ENCODE measurements at places on chromosomes 12 and 14. TPM values are rescaled to one million over a fixed set of nuclear protein-coding genes. Genes with fewer than 3 reads are reported as not detected.

PLA2G1B gene
- not detected for polyA plus RNA-seq

KRT85 gene
- polyA plus RNA-seq = not detected

GPR132 gene
- polyA plus RNA-seq = 10.3 TPM

DNA sequence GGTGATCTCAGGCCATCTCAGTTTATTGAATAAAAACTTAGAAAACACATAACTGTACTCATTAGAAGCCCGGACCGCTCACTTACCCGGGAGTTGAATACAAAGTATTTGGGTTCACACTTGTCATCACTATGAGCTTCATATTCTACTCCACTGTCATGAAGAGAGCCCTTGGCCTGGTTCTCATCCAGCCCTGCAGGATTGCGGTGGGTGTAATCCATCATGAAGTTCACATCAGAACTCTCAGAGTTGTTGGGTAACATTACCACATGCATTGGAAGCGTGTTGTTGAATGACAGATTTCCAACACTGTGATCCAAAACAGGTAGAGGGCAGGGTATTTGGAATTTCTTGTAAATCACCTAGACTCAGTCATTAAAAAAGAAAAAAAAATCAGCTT lies 47.4 kb downstream of the SLC38A4 start:
- no peaks in the 10 kb centered on the region for H3K36me3 ChIP-seq
- no peak overlapping the region for H3K4me3 ChIP-seq
- no peak for DNase-seq
- no peaks in the 10 kb centered on the region for H3K4me1 ChIP-seq

DNA sequence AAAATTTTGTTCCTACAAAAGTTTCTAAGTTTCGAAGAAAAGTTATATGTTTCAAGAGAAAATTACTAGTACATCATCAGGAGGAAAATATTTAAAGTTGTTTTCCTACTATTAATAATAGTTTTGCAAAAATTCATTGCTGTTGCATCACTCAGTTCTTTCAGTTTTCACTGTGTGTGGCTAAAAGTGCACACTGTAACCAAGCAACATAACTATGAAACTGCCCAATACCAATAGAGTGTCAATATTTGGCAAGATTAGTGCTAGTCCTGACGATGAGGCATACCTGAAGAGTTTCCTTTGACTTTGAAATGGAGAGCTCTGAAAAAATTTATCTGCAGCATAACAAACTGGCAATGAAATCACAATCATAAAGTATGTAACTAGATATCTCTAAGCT lies 194.3 kb downstream of the CPNE8 start:
- no peak overlapping the region for H3K4me3 ChIP-seq
- no peak for DNase-seq
- no peaks in the 10 kb centered on the region for H3K27me3 ChIP-seq
- H3K36me3 ChIP-seq = peaks cover 1% of the 10 kb centered on the region
- peak overlapping the region; percentile 46 for H3K27ac ChIP-seq

OR6C2 gene
- polyA plus RNA-seq = not detected

GRCh38 chr12:118424884-118425283 lies 48.5 kb downstream of the SUDS3 start:
- H3K36me3 ChIP-seq = peaks cover 4% of the 10 kb centered on the region
- peaks cover 2% of the 10 kb centered on the region for H3K4me1 ChIP-seq
- no peak overlapping the region for H3K4me3 ChIP-seq
- H3K27me3 ChIP-seq = no peaks in the 10 kb centered on the region

- no peak for DNase-seq
- H3K4me1 ChIP-seq = no peaks in the 10 kb centered on the region
- H3K27me3 ChIP-seq = peaks cover 7% of the 10 kb centered on the region
- no peak overlapping the region for H3K27ac ChIP-seq
Measured at GRCh38 chr12:131208425-131208824, 254.7 kb downstream of the ADGRD1 start.

DNA sequence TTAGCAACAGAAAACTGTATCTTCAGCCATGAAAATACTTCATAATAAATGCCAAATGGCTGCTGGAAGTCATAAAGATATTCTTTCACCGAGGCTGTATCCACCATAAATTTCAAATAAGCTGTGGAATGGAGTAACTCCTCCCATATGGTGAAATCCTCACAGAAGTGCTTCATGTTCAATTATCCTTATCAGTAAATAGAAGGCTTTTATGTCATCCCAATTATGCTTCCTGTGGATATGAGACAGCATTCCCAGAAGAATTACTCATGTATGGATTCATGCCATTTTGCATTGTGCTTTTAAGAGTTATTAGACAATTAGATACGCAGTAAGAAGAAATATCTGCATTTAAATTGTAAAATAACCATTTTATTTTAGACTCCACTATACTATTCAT lies 99.0 kb downstream of the RTN1 start:
- DNase-seq = no peak
- H3K27me3 ChIP-seq = no peaks in the 10 kb centered on the region
- no peak overlapping the region for H3K4me3 ChIP-seq
- H3K36me3 ChIP-seq = no peaks in the 10 kb centered on the region

DNA sequence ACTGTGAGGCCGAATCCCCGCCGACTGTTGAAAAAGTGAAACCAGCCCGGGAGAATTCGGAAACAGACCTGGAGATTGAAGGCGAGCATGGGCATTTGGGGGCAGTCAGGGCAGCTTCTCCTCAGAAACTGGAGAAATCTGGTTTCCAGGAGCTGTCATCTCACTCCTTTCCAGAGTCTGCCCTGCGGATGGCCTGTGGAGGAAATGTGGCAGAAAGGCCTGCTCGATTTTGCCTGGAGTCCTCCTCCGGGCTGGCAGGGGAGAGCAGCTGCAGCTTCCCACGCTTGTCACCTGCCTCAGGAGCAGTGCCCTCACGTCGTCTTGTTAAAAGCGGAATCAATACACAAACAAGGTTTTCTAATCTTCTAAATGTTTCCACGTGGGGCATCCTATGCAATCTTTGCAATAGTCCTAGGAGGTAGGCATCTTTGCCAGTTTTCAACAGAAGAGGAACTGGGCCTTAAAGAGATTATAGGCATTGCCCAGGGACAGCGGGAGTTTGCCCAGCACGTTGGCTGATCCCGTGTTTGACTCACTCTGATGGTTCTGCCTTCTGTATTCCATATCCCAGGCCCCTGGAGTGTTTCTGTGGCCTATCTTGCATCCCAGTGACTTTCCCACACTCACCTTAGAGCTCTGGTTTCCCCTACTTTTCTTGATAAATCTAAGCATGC lies 2.3 kb downstream of the LRRC74A start:
- H3K27ac ChIP-seq = no peak overlapping the region
- no peak overlapping the region for H3K4me3 ChIP-seq
- no peaks in the 10 kb centered on the region for H3K4me1 ChIP-seq

DNA sequence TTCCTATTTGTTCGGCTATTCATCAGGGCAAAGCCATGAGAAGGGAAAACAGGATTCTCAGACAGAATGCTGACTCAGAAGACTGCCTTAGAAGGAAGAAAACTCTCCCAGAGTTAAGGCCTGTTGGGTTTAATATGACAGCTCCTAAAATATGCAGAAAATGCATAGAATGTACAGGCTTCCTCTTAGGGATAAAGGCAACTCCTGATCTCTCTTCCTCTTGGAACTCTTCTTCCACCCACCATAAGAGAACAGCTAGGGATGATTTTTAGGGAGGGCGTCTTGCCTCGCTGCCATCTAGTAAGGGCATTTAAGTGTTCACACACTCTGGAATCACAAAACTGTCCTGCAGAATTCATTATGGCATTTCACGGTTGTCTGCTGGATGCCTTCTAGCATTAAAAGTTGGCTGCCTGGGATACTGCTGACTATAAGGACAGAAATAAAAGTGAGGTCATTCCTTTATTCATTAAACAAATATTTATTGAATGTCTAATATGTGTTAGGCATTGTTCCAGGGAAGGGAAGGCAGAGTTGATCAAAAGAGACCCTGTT lies 73.7 kb downstream of the DCAF5 start:
- no peak for DNase-seq
- no peak overlapping the region for H3K4me3 ChIP-seq
- H3K36me3 ChIP-seq = peaks cover 27% of the 10 kb centered on the region

DNA sequence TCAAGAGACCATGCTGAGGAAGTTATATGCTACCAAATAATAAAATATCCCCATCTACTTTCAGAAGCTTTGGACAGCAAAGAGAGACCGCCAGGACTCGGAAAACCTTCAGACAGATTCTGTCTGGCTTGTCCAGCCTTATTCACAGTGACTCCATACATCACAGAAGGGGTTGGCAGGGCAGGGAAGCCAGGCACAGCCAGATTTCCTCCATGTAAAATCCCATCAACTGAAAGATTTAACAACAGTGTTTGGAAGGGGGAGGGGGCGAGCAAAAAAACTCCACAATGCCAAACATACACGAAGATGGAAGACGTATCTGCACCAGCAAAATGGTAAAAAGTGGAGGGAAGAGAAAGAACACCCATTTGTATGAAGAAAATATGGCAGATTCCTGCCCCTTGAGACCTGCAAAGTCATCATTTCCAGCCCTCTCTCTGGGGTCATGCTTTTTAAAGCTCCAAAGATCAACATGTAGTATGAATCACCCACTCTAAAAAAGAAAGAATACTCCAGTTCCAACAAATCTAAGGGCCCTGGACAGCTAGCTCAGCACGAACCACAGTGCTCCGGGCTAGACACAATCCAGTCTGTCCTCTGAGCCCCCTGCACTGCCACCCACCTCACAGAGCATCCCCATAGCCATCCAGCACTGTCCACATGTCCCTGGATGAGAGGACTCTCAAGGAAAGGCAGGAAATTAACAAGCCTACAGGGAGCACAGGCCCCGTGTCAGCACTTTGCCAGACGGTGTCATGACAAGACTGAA lies 116.4 kb downstream of the DICER1 start:
- H3K27ac ChIP-seq = no peak overlapping the region
- peaks cover 68% of the 10 kb centered on the region for H3K27me3 ChIP-seq
- no peaks in the 10 kb centered on the region for H3K36me3 ChIP-seq
- H3K4me3 ChIP-seq = no peak overlapping the region

GRCh38 chr12:60191676-60192359 lies 596.0 kb downstream of the SLC16A7 start:
- no peak overlapping the region for H3K4me3 ChIP-seq
- H3K27me3 ChIP-seq = no peaks in the 10 kb centered on the region
- no peaks in the 10 kb centered on the region for H3K4me1 ChIP-seq
- no peak for DNase-seq
- no peaks in the 10 kb centered on the region for H3K36me3 ChIP-seq
- no peak overlapping the region for H3K27ac ChIP-seq

- H3K4me3 ChIP-seq = no peak overlapping the region
- DNase-seq = no peak
- H3K36me3 ChIP-seq = peaks cover 8% of the 10 kb centered on the region
- no peaks in the 10 kb centered on the region for H3K27me3 ChIP-seq
- no peak overlapping the region for H3K27ac ChIP-seq
Measured at GRCh38 chr14:63972323-63972932, 119.6 kb downstream of the SYNE2 start.

SLC17A8 gene
- polyA plus RNA-seq = not detected

- no peaks in the 10 kb centered on the region for H3K27me3 ChIP-seq
- DNase-seq = no peak
- H3K36me3 ChIP-seq = no peaks in the 10 kb centered on the region
- H3K4me3 ChIP-seq = no peak overlapping the region
- no peak overlapping the region for H3K27ac ChIP-seq
Measured at GRCh38 chr12:129109174-129110001, 256.1 kb downstream of the GLT1D1 start.

LHX5 gene
- not detected for polyA plus RNA-seq

DNA sequence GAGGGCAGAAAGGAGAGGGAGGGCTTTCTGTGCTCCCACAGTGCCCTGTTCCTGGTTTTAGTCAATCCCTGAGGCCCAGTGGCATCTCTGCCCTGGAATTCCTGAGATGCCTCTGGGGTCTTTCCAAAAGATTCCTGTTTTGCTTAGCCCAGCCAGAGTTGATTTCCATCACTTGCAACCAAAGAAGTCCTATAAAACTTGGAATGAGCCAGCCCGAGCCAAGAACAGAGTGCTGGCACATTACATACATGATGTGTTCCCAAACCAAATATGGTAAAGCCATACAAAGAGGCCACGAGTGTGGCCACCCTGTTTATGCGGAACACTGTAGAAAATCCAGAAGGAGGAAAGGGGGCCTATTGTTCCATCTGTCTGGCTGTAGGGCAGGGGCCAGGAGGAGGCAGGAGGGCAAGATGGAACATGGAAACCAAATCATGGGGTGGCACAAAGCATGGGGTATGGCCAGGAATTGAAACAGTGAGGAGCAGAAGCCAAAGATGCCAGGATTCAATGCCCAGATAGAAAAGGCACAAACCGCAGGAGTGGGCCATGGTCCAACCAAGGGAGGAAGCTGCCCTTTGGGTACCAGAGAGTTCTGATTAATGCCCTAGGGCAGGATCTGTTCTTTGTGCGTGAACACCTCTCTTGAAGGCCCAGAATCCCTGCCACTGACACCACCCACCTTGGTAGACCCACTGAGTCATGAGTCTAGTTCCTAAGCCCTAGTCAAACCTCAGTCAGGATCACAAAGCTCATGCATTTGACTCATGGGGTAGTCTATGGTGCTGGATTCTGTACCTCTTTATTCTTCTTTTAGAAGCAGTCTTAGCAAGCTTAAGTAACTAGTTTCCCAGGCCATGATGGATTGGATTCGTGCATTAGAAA lies 75.2 kb downstream of the LRRC74A start:
- peaks cover 25% of the 10 kb centered on the region for H3K4me1 ChIP-seq
- H3K27me3 ChIP-seq = peaks cover 12% of the 10 kb centered on the region
- H3K4me3 ChIP-seq = no peak overlapping the region
- no peak overlapping the region for H3K27ac ChIP-seq
- H3K36me3 ChIP-seq = no peaks in the 10 kb centered on the region
- no peak for DNase-seq

DNA sequence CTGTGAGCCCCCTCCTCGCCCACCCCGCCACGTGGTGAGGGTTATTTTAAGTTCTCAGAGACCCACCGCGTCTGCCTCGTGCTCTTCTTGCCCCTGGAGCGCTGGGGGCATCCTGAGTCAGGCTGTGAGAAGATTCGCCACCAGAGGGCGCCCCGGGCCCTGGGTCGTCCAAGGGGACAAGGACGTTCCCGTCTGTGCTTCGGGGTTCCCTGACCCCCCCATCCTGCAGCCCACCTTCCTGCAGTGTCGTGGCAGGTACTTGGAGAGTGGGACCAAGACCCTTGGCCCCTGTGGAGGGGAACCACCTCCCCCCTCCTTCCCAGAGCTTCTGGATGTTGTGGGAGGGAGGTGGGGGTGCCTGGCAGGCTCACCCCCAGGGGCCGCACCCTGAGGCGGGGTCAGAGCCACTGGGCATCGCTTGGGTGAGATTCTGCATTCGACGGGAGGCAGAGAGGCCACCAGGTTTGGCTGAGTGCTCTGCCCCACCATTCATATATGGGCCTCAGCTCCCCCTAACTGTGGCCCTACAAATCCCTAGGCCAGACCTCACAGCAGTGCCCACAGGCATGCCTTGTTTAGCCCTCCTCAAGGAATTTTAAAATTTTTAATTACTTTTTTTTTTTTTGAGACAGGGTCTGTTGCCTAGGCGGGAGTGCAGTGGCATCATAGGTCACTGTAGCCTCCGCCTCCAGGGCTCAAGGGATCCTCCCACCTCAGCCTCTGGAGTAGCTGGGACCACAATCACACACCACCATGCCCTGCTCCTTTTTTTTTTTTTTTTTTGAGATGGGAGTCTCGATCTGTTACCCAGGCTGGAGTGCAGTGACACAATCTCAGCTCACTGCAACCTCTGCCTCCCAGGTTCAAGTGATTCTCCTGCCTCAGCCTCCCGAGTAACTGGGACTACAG lies 17.0 kb downstream of the RHOF start:
- no peaks in the 10 kb centered on the region for H3K27me3 ChIP-seq
- H3K36me3 ChIP-seq = no peaks in the 10 kb centered on the region
- peak; percentile 83 for DNase-seq
- no peak overlapping the region for H3K4me3 ChIP-seq
- H3K27ac ChIP-seq = peak overlapping the region; percentile 7
- H3K4me1 ChIP-seq = peaks cover 30% of the 10 kb centered on the region

AKAP5 gene
- 0.40 TPM for polyA plus RNA-seq

Measured in naive B cell (primary cell).